ENCODE measurements at places on chromosomes 5 and 9.

DNA sequence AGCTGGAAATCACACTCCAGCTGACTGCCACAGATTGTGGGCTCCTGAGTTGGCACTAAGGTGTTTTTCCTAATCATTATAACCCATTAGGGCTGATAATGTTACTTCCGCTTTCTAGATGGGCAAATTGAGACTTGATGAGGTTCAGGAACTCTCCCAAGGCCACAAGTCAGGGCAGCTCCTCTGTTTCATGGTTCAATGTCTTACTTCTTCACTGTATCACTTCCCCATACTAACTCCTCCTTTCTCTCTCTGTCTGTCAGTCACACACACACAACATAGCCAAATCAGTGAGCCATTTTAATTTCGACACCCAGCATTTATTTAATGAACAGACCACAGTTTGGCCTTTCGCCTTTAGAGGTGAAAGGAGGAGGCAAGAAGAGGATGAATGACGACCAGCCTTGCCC is 17.8 kb upstream of the TRAF1 start:
- no peak for DNase-seq

- DNase-seq, result no peak
Measured at GRCh38 chr9:19231126-19231903, 822 bp downstream of the DENND4C start.

DNA sequence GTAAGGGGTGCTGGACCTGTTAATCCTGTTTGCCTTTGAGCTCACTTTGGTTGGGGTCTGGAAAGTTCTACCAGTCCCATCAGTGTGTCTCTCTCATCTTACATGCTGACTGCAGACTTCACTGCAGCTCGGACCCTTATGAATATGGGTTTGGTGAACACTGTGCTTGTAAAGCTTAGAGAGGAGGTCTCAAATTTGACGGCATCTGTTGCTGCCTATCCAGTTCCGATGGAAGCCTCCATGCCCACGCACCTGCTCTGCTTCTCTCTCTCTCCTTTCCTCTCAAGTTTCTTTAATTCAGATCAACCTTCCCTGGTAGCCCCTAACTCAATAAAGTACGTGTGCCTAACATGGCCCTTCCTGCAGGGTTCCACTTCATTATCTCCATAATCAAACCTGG is 217.9 kb downstream of the HSPA4 start:
- no peak for DNase-seq

- no peak for DNase-seq
Measured at GRCh38 chr5:2740051-2740875, 11.2 kb downstream of the IRX2 start.

- DNase-seq, result no peak
Measured at GRCh38 chr5:178426326-178427130, 163.7 kb downstream of the COL23A1 start.

DNA sequence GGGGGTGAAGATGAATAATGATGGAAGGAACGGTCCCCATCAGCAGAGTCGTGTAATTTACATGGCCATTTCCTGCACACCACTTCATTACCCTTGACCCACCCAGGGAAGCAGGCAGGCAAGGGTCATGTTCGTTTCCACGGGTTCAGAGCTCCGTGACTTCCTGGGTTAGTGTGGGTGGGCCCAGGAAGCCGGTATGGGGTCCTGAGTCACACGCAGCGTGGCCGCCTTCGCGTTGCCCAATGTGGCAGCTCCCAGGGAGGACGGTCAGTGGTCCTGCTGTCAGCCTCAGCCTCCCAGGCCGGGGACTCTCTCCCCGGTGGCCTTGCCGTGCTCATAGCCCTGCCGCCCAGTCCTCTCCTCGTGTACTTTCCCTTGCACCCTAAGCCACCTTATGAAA is 5.1 kb upstream of the TERT start:
- DNase-seq, result no peak
